Chondrocyte (in vitro differentiated cells): ENCODE measurements at places on chromosomes 4 and X. TPM values are rescaled to one million over a fixed set of nuclear protein-coding genes. Genes with fewer than 3 reads are reported as not detected.

- no peak for DNase-seq
Measured at GRCh38 chr4:163171590-163171989, 4.9 kb upstream of the NAF1 start.

DNA sequence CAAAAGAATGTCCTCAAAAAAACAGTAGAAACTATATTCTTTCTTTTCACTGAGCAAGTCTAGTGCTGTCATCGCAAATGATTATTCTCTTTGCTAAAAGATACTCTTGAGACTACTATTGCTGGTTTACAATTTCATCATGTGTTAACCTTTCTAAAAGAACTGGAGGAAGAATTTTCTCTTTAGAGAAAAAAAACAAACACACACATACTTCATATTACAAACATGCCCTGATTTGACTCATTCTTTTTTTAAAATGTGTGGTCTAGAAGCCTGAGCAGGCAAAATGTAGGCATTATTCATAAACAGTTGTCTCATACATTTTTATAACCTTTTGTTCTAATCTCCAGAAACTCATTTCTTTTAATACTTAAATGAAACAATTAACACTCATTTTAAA lies 60.6 kb upstream of the FAT4 start:
- DNase-seq, result no peak

GRCh38 chr4:8582016-8582415 lies 1.8 kb downstream of the GPR78 start:
- no peak for DNase-seq

Gene PHKA1
- total RNA-seq, result 5.2 to 8.0 TPM (median 5.3 TPM) in 3 replicates

GRCh38 chr4:1540601-1541375 lies 134.5 kb upstream of the NKX1-1 start:
- peak; percentile 81 for DNase-seq

Gene NXF2B
- total RNA-seq, result not detected in 3 replicates

DNA sequence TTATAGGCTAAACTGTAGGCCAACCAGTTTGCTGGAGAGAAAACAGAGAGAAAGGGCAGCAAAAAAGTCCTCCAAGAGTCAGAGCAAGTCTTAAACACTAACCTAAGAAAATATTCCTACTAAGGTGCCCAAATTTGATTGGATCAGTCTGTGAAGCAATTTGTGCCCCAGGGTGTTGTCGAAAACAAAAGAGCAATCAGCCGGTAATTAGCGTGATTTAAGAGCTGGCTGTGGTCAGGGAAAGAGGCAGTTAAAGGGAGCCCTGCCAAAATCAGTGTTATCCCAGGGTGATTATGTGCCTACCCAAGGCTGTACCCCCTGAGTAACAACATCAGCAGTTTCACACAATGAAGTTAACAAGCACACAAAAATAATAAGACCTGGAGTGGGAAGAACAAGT lies 6.4 kb upstream of the BRWD3 start:
- no peak for DNase-seq

Gene USP38
- 17.8 to 21.2 TPM (median 18.9 TPM) in 3 replicates for total RNA-seq

DNA sequence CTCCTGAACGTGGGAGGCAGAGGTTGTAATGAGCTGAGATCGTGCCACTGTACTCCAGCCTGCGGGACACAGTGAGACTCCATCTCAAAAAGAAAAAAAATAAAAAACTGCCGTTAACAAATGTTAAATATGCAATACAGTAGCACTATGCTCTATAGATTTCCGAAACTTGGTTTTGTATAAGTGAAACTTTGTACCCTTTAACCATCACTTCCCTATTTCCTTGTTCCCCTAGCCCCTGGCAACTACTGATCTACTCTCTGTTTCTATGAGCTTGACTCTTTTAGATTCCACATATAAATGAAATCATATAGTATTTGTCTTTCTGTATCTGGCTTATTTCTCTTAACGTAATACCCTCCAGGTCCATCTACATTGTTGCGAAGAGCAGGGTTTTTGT lies 74.1 kb downstream of the TAB3 start:
- DNase-seq, result no peak

- no peak for DNase-seq
Measured at GRCh38 chr4:112939901-112940300, 109.6 kb upstream of the ANK2 start.

Gene PARM1
- total RNA-seq, result 0.90 to 1.4 TPM (median 1.0 TPM) in 3 replicates

Gene HPGD
- total RNA-seq, result not detected in 3 replicates

Gene RAPGEF2
- total RNA-seq, result 31.0 to 40.1 TPM (median 37.3 TPM) in 3 replicates

DNA sequence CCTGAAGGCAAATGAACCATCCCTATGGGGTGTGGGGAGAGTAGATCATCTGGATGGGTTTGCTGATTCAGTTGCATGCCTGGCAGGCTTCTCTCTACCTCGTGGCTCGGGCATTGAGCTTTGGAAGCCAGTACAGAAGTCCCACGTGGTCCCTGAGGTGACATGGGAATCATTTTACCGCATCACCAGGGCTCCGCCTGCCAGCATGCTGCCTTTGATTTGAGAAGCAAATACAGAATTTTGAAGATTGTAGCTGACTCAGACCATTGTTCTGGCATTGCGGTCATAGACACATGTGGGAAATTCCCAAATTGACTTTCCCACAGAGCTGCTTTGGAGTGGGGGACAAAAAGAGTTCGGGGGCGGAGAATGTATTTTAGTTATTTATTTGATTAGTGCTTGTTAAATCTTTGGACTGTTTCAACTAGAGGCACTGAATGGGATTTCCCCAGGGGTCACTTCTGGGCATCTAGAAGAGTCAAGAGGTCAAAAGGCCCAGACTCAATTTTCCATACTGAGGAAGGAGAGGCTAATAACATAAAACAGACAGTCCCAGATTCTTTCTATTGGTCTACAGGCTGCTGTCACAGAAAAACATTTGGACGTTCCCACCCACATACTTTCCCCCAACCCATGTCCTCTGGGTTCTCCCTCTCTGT lies 79.3 kb downstream of the NHSL2 start:
- no peak for DNase-seq

DNA sequence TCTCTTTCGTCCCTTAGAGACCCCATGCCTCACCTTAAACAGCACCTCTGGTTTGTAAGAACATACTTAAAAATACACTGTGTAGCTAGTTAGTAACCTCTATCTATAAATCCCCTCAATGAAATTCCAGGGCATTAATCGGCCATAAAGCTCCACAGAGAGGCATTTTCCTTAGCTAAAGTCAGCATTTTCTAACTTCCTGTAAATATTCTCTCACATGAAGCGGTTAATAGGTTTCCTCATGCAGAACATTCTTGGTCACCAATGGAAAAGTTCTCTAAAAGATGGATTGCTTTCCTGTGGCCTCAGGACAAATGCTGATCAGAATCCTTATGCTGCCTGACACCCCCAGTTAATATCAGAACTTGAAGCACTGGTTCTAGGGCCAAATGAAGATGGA lies 248.6 kb upstream of the BOD1L1 start:
- DNase-seq, result no peak

DNA sequence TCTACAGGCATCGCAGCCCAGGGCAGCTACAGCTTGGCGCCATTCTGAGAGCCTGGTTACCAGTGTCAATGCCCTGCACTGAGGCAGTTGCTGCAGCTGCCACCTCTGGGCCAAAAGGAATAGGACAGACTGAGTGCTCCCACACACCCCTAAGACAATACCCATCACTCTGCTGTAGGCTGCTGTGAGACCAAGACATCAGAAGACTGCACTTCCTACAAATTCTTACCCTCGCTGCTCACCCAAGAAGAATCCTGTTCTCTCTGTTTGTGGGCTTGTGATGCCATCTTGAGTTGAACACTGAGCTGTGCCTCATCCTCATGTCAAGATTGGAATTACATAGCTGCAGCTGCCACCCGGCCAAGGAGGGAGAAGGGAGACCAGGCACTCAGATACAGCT lies 1847.0 kb upstream of the PCDH10 start:
- DNase-seq, result no peak

Gene GPR173
- total RNA-seq, result 7.9 to 18.2 TPM (median 8.5 TPM) in 3 replicates

DNA sequence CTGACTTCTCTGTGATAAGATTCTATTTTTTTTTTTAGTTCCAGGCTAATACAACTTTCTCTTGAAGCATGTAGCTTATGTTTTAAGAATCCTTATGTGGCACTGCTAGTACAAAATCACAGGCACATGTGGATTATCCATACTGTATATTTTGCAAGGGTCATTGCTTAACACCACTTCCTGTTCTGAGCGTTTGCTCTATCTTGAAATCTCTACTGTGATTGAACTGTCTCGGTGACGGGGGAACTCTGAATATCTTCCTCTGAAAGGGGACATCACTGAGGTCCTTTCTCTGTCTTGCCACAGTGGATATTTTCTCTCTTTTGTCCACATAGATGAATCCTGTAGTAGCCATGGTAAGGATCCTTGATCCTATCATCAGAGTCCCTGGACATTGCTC lies 2.1 kb upstream of the WFS1 start:
- no peak for DNase-seq

Gene FAM149A
- 5.4 to 7.1 TPM (median 5.8 TPM) in 3 replicates for total RNA-seq

- DNase-seq, result no peak
Measured at GRCh38 chr4:146643812-146644401, 5.2 kb downstream of the POU4F2 start.

Gene PCDH7
- total RNA-seq, result 70.3 to 141 TPM (median 72.3 TPM) in 3 replicates

Gene TMEM131L
- 6.6 to 10.2 TPM (median 8.4 TPM) in 3 replicates for total RNA-seq

DNA sequence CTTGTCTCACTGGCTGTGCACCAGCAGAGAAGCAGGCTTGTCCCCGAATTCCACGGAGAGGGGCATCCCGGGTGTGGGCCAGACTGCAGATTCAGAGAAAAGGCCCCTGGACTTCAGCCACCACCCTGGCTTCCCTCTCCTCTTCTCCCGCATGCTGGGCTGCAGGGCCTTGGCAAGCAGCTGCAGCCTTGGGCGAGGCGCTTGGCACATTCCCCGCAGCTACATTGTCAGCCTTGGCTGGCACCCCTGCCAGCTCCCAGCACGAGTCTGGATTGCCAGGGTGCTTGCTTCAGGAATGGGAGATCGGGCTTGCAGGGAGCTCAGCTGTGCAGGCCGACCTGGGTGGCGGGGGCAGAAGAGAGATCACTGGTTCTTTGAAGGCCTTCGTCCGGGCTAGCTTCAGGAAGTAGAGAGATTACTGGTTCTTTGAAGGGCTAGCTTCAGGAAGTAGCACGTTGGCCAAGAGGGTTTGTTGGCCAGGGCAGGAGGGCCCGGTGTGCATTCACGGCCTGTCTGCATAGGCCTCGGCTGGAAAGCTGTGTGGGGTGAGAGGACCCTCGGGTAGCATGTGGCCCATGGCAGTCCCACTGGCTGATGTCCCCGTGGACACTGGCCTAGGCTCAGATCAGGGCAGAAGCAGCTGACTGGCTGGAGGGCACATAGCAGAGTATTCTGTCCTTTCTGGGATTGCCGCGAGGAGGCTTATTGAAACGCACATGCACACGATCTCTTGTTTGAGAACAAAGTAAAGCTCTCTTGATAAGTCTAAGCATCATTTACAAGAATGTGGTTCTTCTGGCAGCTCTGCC lies 2.7 kb downstream of the ABCD1 start:
- peak; percentile 73 for DNase-seq

- DNase-seq, result no peak
Measured at GRCh38 chr4:142840516-142841123, 5.5 kb downstream of the INPP4B start.

- no peak for DNase-seq
Measured at GRCh38 chr4:164293203-164293602, 460.7 kb upstream of the SMIM31 start.

GRCh38 chr4:159685340-159686092 lies 582.6 kb downstream of the RAPGEF2 start:
- no peak for DNase-seq

DNA sequence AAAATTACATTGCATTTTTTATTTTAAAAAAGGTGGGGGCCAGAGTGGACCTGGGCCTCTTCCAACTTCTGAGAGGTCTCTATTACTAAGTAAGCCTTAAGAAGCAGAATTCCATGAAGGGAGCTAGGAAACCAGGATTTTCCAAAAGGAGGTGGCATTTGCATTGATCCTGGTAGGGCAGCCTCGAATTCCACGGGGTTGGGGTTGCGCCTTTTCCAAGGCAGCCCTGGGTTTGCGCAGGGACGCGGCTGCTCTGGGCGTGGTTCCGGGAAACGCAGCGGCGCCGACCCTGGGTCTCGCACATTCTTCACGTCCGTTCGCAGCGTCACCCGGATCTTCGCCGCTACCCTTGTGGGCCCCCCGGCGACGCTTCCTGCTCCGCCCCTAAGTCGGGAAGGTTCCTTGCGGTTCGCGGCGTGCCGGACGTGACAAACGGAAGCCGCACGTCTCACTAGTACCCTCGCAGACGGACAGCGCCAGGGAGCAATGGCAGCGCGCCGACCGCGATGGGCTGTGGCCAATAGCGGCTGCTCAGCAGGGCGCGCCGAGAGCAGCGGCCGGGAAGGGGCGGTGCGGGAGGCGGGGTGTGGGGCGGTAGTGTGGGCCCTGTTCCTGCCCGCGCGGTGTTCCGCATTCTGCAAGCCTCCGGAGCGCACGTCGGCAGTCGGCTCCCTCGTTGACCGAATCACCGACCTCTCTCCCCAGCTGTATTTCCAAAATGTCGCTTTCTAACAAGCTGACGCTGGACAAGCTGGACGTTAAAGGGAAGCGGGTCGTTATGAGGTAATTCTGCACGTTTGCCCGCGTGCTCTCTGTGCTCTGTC lies at the start of gene PGK1:
Gene PGK1, plus strand, starts transcription at position 626 of the 824 bp plus-strand sequence. Its CDS starts 93 bp downstream, at position 719.
- DNase-seq, result peak; percentile 97

- no peak for DNase-seq
Measured at GRCh38 chr4:184171011-184171410, 46.7 kb downstream of the ENPP6 start.

GRCh38 chrX:100895365-100896075 lies 21.4 kb upstream of the NOX1 start:
- DNase-seq, result no peak

DNA sequence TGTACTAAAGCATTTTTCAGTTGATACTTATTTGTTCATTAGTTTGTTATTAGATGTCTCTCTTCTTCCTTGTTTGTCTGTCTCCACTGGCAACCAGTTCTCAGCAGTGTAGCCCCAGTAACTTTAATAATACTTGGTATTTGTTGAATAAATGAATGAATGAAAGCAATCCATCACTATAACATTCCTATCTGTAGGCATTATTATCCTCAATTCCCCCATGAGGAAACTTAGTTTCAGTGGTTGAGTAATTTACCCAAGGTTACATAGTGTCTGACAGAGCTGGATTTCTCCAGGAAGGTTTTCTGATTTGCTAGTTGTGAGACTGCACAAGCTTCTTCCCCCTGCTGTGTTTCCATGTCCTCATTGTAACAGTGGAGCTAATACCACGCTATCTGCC lies 27.8 kb upstream of the MAOB start:
- DNase-seq, result no peak

DNA sequence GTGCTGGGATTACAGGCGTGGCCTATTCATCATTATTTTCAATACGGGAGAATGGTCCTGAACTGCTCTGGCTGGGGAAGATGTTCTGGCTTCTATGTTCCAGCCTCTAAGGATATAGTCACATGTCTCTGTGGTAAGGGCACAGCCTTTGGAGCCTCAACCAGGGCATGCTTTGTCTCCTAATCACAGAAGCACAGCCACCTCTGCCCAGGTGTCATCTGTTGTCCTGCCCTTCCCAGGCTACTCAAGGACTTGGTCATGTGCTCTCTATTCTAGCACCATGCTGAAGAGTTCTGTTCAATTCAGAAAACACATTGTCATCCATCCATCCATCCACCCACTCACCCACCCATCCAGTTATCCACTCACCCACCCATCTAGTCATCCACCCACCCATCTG lies 29.5 kb downstream of the ASMTL start:
- peak; percentile 17 for DNase-seq

GRCh38 chr4:42401171-42401570 lies 3.9 kb downstream of the SHISA3 start:
- no peak for DNase-seq

Gene TCEANC
- total RNA-seq, result 2.0 to 3.2 TPM (median 2.5 TPM) in 3 replicates
